ENCODE measurements at places on chromosomes 11 and 22. TPM values are rescaled to one million over a fixed set of nuclear protein-coding genes. Genes with fewer than 3 reads are reported as not detected.

The ADAMTS15 gene
- total RNA-seq = 5.7 TPM

The CDC45 gene
- 4.1 TPM for total RNA-seq

The MAJIN gene
- total RNA-seq = not detected

The SDHAF2 gene
- 26.0 TPM for total RNA-seq

The NXPE4 gene
- not detected for total RNA-seq

The HEPHL1 gene
- 103 TPM for total RNA-seq

The OR5P2 gene
- 1.5 TPM for total RNA-seq

The ATXN10 gene
- 79.0 TPM for total RNA-seq

DNA sequence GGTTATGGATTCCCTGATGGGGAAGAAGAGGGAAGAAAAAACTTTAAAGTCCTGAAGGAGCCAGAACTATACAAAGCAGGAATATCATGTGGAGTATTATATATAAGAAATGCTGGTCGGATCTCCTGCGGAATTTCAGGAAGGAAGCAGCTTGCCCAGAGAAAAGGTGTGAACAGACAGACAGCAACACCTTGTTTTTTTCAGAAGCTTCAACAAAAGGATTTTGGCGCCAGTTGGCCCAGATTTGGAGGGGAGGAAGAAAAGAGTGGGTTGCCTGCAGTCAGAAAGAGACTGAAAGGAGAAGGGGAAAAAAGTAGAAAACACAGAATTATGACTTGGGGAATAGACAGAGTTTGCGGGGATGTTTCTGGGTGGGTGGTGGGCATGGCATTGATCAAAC, 45.2 kb downstream of the SEZ6L start:
- no peak for DNase-seq

DNA sequence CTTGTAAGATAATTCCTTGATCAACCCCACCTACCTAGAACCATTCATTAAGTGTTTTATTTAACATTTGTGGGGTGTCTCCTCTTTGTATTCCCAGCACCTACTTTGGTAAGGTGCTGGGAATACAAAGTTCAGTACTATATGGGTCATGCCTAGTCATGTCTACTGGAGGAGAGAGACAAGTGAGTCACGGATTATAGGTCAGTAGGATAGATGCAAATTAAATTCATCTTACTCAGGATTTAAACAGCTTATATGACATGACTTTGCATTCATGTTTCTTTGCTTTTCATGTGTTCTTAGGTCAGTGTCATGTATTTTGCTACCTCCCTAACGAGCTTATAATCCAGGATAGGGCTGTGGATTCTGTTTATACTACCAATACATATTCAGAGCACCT, 3.4 kb upstream of the FADS1 start:
- DNase-seq = no peak

DNA sequence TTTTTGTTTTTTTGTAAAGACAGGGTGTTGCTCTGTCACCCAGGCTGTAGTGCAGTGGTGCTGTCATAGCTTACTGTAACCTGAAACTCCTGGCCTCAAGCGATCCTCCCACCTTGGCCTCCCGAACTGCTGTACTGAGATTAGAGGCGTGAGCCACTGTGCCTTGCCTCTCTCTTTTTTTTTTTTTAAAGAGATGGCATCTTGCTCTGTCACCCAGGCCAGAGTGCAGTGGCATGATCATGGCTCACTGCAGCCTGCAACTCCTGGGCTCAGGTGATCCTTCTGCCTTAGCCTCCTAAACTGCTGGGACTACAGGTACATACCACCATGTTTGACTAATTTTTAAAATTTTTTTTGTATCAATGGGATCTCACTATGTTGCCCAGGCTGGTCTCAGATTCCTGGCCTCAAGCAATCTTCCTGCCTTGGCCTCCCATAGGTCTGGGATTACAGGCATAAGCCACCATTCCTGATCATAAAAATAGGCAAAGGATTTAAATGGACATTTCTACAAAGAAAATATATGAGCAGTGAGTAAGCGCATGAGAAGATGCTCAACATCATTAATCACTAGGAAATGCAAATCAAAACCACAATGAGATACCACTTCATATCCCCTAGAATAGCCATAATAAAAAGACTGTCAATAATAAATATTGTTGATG, 17.3 kb upstream of the CLNS1A start:
- DNase-seq = no peak

GRCh38 chr11:10930224-10930971, 72.5 kb upstream of the ZBED5 start:
- DNase-seq = no peak

GRCh38 chr11:1005928-1006327, 30.6 kb downstream of the MUC6 start:
- DNase-seq = no peak

- no peak for DNase-seq
Observed at GRCh38 chr11:45860764-45861510, 13.7 kb downstream of the CRY2 start.

- DNase-seq = no peak
Observed at GRCh38 chr22:36946421-36947158, 33.2 kb downstream of the CSF2RB start.

DNA sequence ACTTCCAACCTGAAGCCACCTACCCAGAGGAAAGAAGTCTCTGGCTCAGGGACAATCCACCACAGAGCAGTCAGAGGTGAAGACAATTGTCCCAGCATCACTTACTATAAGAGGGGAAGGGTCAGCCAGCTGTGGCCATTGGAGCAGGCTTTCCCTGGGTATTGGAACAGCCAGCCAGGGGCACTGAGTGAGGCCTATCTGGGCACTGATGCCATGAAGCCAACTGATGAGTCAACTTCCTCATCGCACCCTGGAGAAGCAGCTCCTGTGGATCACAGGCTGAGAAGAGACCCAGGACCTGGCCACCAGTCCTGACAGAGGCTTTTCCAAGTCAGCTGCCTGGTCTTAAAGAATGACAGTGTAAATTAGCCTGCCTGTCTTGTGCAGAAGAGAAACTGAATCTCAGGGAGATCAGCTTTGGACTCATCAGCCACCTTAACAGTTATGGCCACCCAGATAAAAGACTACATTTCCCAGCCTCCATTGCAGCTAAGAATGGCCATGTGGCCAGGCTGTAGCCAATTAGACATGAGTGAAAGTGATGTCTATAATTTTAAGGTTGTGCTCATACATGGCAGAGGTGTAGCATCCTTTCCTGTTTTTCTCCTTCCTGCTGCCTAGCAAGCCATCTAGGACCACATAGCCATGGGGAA, 19.0 kb downstream of the CHST1 start:
- no peak for DNase-seq

- no peak for DNase-seq
Observed at GRCh38 chr22:35621451-35621850, 4.3 kb upstream of the MB start.

DNA sequence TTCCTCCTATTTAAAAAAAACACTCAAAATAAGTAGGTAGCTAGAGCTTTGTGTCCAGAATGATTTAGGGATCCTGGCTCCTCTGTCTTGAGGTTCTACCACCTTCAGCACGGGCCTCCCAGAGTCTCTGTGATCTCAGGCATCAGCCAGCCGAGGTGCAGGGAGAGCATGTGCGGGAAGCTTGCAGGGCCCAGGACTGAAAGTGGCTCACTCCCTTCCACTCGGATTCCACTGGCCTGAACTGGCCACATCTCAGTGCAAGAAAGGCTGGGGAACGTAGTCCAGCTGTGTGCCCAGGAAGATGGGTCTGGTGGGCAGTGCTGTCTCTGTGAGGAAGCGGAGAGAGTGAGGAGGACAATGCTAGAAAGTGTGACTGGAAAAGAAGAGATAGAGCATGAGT, 68.3 kb upstream of the MYOD1 start:
- no peak for DNase-seq

- no peak for DNase-seq
Observed at GRCh38 chr22:24723111-24723510, 51.4 kb downstream of the PIWIL3 start.

- no peak for DNase-seq
Observed at GRCh38 chr11:113237261-113237660, 77.1 kb upstream of the TTC12 start.

DNA sequence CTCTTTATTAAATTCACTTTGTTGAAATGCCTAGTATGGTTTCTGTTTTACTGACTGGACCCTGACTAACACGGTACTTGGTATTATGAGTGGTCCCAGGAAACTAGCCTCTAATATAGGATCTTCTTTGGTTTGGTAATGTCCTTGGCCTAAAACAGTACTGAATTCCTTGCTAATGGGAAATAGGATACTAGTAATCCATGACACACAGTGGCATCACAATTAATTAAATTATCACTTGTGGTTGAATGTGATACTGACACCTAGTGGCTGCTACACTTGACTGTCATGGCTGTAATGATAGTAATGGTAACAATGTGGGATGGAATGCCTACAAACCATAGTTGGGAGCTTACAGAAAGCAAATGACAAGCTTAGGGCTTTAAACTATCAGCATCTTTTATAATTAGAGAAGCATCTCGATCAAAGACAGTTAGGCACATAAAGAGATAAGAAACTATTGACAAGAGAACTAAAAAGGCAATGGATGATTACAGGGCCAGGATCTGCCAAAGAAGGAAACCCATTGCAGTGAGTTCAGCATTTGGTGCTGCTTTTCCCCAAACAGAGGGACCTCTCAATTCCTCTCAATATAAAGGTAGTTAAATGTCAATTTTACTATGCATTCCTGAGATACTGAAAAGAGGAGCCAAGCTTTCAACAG, 8.6 kb downstream of the DNHD1 start:
- DNase-seq = no peak

DNA sequence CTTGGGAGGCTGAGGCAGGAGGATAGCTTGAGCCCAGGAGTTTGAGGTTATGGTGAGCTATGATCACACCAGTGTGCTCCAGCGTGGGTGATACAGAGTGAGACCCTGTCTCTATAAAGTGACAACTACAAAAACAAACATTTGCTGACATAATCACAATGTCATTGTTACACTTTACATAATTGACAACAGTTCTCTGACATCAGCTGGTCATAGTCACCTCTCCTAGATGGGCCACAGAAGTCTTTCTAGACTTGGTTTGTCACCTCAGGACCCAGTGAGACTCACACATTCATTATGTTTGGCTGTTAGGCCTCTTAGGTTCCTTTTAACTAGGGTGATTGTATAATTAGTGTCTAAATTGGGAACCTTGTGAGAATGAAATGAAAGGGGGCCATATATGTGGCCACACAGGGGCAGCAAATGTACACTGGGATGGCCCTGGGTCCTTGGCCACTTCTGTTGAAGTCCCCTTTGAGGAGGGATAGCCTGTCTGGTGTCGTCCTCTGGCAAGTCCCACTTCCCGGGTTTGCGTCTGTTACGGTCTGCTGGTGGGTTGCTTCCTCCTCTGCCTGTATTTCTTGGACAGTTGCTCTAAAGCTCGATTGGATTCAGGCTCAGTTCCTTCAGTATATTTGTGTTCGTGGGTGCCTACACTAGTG, 5.8 kb upstream of the PPIL2 start:
- no peak for DNase-seq

GRCh38 chr11:12944889-12945288, 64.2 kb upstream of the RASSF10 start:
- DNase-seq = no peak

DNA sequence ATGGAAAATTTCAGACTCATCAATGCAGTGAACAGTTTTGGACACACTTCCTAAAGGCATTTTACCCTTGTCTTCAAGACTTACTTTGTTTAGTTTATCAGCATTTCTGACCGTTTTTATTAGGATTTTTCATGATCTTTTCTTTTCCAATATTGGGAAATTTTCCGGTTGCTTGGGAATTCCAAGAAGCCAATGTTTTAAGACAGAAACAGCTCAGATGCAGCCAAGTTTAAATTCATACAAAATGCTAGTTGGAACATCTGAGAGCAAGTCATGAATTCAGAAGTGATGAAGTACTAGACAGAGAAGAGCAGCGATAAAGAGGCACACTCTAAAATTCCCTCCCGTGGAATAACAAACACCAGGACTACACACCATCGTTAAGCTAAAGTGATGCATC, 68.6 kb downstream of the RAB38 start:
- DNase-seq = no peak

DNA sequence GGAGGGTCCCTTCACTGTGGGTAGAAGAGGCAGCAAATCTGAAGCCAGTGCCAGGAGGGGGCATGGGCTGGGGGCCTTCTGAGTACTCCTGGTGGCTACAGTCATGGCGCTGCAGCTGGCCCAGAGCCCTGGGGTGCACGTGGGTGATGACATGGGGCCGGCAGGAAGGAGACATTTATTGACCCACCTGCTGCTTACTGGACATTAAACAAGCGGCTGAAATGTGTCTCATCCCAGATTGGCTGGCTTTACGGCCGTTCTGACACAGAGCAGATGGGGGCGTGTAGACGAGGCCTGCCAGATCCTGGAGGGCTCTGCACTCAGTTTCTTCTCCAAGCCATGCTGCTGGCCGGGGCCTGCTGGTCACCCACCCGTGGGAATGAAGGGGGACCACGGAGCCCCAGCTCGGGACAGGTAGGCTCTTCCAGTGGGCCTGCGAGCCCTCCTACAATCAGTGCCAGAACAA, 906.9 kb downstream of the BRD1 start:
- no peak for DNase-seq

GRCh38 chr22:45929649-45930048, 47.3 kb downstream of the WNT7B start:
- no peak for DNase-seq

DNA sequence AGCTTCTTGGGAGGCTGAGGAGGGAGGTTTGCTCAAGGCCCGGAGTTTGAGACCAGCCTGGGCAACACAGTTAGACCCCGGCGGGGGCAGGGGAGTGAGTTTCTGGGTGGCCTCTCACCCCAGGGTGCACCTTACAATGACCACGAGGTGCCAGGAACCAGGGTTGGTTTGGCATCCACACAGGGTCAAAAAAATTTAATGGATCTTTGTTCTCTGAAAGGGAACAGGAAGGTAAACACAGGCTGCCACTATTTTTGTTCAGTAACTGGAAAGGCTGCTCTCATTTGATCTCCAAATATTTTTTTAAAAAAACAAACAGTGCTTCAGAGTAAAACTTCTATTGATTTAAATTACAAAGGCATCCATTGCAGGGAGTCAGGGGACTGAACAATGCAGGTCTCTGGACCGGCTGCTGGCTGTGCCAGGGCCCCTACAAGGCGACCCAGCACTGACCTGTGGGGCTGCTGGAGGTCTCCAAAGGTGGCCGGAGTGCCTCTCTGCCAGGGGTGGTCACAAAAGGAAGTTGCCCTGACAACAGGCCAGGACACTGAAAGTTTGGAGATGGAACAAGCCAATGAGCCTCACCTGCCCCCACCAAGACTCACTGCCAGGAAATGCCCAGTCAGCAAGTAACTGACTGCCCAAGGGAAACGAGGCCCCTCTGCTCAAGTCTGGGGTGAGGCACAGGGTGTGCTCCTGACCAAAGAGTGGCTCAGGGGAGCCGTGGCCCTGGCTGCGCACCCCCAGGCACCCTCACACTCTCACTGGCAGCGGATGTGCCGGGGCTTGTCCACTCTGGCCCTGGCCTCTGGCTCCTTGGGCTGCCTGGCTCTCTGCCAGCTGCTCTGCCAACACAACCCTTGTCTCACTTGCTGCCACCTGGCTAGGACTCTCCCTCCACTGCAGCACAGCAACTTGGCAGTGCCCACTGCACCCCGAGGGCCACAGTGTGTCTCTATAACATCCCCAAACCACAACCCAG, 51.8 kb downstream of the ARFGAP3 start:
- DNase-seq = no peak

GRCh38 chr11:119319700-119320239, 2.8 kb upstream of the MCAM start:
- DNase-seq = no peak

Measured in esophagus squamous epithelium (tissue), 5 donors.